CD8-positive, alpha-beta memory T cell (primary cell): ENCODE measurements at places on chromosomes 5 and 9. TPM values are rescaled to one million over a fixed set of nuclear protein-coding genes. Genes with fewer than 3 reads are reported as not detected.

DNA sequence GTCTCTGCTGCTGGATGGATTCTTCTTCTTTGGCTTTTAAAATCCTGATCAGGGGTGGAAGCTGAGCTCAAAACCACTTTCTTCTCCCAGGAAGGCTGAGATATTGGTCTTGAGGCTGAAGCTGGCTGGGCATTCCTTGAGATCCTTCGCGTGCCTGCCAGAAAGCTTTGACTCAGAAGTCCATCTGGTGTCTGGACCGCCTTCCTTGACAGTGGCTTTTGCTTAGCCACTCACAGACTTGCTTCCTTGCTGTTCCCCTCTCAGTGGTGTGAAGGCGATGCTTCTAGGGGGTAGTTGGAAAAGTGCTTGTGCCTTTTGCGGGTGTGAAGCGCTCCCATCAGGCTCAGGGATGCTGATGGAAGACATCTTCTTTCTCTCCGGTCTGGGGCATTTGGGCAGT, 45.9 kb downstream of the RGS3 start:
- no peak overlapping the region for H3K4me3 ChIP-seq
- H3K4me1 ChIP-seq: peaks cover 37% of the 10 kb centered on the region
- no peak overlapping the region for H3K27ac ChIP-seq
- no peak for DNase-seq

- H3K4me3 ChIP-seq: no peak overlapping the region
- no peaks in the 10 kb centered on the region for H3K36me3 ChIP-seq
- H3K27me3 ChIP-seq: no peaks in the 10 kb centered on the region
- H3K27ac ChIP-seq: no peak overlapping the region
Measured at GRCh38 chr5:126189862-126190261, 233.3 kb upstream of the GRAMD2B start.

- no peak for DNase-seq
- H3K4me3 ChIP-seq: no peak overlapping the region
- H3K27ac ChIP-seq: no peak overlapping the region
- peaks cover 26% of the 10 kb centered on the region for H3K27me3 ChIP-seq
- H3K36me3 ChIP-seq: no peaks in the 10 kb centered on the region
Measured at GRCh38 chr9:130897848-130898551, 1.4 kb upstream of the QRFP start.

Gene SLC1A1
- 0.09 TPM for total RNA-seq

DNA sequence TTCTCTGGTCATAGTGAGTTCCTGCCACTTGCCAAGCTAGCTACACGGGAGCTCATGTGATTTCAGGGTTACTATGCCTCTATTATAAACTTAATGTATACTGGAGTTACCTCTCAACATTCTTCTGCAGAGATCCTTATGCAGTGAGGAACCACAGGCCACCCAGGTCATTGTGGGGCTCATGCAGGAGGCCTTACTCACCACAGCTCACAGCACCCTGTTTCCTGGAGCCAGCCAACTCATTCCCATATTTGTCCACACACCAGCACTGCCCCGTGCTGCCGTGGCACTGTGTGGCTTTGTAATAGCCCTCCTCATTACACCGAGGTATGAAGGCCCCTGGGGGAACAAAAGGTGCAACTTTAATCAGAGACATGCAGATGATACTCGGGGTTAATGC, 520.0 kb downstream of the SPOCK1 start:
- no peaks in the 10 kb centered on the region for H3K36me3 ChIP-seq
- H3K27ac ChIP-seq: no peak overlapping the region
- no peaks in the 10 kb centered on the region for H3K4me1 ChIP-seq
- H3K4me3 ChIP-seq: no peak overlapping the region

DNA sequence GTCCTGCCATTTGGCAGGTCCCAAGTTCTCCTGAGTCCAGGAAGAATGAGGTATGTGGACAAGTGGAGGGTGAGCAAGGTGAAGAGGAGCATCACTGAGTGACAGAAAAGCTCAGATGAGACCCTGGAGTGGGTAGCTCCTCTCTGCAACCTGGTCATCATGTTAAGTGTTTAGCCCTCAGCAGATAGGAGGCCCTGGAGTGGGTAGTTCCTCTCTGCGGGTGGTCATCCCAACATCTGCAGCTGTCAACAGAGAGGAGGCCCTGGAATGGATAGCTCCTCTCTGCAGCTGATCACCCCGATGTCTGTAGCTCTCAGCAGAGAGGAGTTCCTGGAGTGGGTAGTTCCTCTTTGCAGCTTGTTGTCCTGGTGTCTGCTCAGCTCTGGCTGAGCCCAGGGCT, 48.4 kb downstream of the NDUFAF2 start:
- no peaks in the 10 kb centered on the region for H3K27me3 ChIP-seq
- no peak for DNase-seq
- no peak overlapping the region for H3K27ac ChIP-seq
- H3K4me1 ChIP-seq: no peaks in the 10 kb centered on the region

DNA sequence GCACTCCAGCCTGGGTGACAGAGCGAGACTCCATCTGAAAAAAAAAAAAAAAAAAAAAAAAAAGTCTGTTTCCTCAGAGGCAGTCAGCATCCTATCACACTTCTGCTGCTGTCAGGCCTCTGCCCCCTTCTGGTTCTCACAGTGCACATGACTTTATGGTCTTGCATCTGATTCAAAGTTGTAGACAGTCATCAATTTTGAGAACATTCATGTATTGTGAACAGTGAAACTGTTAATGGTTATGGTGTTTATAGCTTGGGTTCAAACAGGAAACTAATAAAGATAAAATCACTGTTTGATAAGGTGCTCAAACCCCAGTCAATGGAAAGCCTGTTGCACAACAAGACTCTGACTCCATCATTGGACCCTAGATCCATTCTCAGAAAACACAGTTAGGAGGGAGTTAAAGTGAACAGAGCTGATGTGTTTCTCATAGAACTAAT, 61.4 kb downstream of the FOXD1 start:
- H3K4me3 ChIP-seq: peak overlapping the region; percentile 0
- H3K27me3 ChIP-seq: peaks cover 15% of the 10 kb centered on the region

- H3K4me1 ChIP-seq: no peaks in the 10 kb centered on the region
- no peaks in the 10 kb centered on the region for H3K27me3 ChIP-seq
- no peak for DNase-seq
- no peak overlapping the region for H3K4me3 ChIP-seq
- no peak overlapping the region for H3K27ac ChIP-seq
- no peaks in the 10 kb centered on the region for H3K36me3 ChIP-seq
Measured at GRCh38 chr5:139178935-139179334, 19.2 kb downstream of the SIL1 start.

DNA sequence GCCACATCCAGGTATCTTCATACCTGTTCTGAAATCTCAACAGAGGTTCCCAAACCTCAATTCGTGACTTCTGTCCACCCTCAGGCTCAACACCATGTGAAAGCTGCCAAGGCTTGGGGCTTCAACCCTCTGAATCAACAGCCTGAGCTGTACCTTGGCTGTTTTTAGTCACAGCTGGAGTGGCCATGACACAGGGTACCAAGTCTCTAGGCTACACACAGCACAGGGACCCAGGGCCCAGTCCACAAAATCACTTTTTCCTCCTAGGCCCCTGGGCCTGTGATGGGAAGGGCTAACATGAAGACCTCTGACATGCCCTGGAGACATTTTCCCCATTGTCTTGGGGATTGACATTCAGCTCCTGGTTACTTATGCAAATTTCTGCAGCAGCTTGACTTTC, 464.9 kb downstream of the ELAVL2 start:
- no peak overlapping the region for H3K4me3 ChIP-seq
- no peak for DNase-seq
- H3K36me3 ChIP-seq: no peaks in the 10 kb centered on the region
- no peak overlapping the region for H3K27ac ChIP-seq
- H3K27me3 ChIP-seq: no peaks in the 10 kb centered on the region
- no peaks in the 10 kb centered on the region for H3K4me1 ChIP-seq

Gene FOXD4L4
- total RNA-seq: 0.15 TPM

- DNase-seq: no peak
- H3K4me1 ChIP-seq: peaks cover 16% of the 10 kb centered on the region
- H3K4me3 ChIP-seq: no peak overlapping the region
Measured at GRCh38 chr5:88695232-88695631, 187.8 kb downstream of the MEF2C start.

GRCh38 chr9:97505845-97506244, 4.4 kb downstream of the TMOD1 start:
- H3K4me3 ChIP-seq: no peak overlapping the region
- H3K27ac ChIP-seq: no peak overlapping the region
- H3K27me3 ChIP-seq: peaks cover 13% of the 10 kb centered on the region
- no peak for DNase-seq

Gene TTLL11
- 4.5 TPM for total RNA-seq

DNA sequence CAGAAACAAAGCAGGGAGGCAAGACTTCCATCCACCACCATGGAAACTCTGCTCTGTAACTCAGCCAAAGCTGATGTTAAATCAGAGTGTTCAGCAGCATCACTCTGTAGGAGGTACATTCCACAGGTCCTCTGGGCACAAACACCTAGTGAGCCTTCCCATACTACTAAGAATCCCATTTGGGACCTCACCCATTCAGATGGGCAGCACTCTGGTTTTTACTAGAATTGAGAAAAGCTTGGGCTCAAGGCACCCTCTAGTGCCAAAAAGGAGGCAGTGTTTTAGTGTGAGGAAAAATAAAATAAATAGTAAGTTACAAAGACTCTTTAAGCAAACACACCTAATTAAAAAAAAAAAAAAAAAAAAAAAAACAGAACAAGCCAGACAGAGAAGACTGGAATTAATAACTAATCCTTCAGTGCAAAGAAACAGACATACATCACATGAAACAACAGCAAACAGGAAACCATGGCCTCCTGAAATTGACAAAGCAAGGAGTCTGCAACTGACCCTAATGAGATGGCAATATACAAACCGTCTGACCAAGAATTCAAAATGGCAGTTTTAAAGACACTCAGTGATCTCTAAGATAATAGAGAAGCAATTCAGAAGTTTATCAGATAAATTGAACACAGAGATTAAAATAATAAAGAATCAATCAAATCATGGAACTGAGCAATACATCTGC, 159.5 kb downstream of the GNA14 start:
- H3K27me3 ChIP-seq: no peaks in the 10 kb centered on the region
- H3K36me3 ChIP-seq: no peaks in the 10 kb centered on the region
- H3K4me3 ChIP-seq: no peak overlapping the region
- peaks cover 4% of the 10 kb centered on the region for H3K4me1 ChIP-seq
- H3K27ac ChIP-seq: no peak overlapping the region
- DNase-seq: no peak

Gene HABP4
- 21.0 TPM for total RNA-seq

GRCh38 chr5:111792471-111793058, 35.6 kb upstream of the NREP start:
- no peaks in the 10 kb centered on the region for H3K36me3 ChIP-seq
- no peak overlapping the region for H3K4me3 ChIP-seq
- no peaks in the 10 kb centered on the region for H3K27me3 ChIP-seq
- no peak for DNase-seq
- no peaks in the 10 kb centered on the region for H3K4me1 ChIP-seq

GRCh38 chr9:14831661-14832060, 78.6 kb downstream of the FREM1 start:
- H3K4me1 ChIP-seq: no peaks in the 10 kb centered on the region
- no peak overlapping the region for H3K4me3 ChIP-seq
- no peaks in the 10 kb centered on the region for H3K36me3 ChIP-seq
- no peak overlapping the region for H3K27ac ChIP-seq

Gene KIF24
- 6.0 TPM for total RNA-seq

GRCh38 chr5:8726383-8727036, 819.4 kb downstream of the SEMA5A start:
- H3K36me3 ChIP-seq: no peaks in the 10 kb centered on the region
- H3K27ac ChIP-seq: no peak overlapping the region
- no peaks in the 10 kb centered on the region for H3K27me3 ChIP-seq
- no peaks in the 10 kb centered on the region for H3K4me1 ChIP-seq
- no peak overlapping the region for H3K4me3 ChIP-seq

DNA sequence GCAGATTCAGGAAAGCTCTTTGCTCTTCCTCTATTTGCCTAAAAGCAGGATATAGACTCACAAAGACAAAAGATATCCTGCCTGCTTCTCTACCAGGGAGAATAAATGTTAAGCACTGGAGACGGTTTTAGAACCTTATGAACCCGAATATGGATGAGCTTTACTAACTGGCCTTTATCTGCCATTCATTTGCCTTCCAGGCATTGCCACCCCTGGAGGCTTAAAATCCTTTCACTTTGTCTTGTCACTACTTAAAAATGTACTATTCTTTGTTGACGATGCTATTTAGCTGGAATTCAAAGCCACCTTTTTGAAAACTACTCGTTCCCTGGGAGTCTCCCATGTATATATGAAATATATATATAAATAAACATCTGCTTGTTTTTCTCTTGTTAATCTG, 23.2 kb upstream of the LVRN start:
- no peak for DNase-seq
- no peak overlapping the region for H3K4me3 ChIP-seq
- no peaks in the 10 kb centered on the region for H3K36me3 ChIP-seq
- no peaks in the 10 kb centered on the region for H3K27me3 ChIP-seq
- H3K4me1 ChIP-seq: no peaks in the 10 kb centered on the region
- no peak overlapping the region for H3K27ac ChIP-seq

DNA sequence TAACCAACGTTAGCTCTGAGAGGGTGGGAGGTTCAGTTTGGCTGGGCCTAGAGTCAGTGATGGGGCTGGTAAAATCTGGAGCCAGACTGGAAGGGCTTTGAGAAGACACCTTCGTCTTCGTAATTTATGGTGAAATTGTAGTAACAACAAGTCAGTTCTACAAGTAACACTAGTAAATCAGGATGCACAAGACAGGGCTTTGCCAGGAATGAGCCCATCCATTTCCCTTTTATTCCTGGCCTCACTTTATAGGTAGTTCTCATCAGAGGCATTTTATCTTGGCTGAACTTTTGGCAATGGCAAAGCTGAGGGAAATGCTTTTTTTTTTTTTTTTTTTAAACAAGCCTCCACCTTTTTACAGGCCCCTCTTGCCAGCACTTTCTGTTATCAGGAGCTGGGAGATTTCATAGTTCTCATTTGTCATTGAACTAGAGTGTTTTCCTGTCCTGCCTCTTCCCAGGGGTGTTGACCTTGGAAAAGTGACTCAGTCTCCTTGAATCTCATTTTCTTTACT, 110.5 kb upstream of the KLF4 start:
- no peaks in the 10 kb centered on the region for H3K4me1 ChIP-seq
- no peaks in the 10 kb centered on the region for H3K36me3 ChIP-seq
- no peaks in the 10 kb centered on the region for H3K27me3 ChIP-seq
- no peak overlapping the region for H3K27ac ChIP-seq
- DNase-seq: no peak
